ENCODE measurements at places on chromosomes 11 and 22. TPM values are rescaled to one million over a fixed set of nuclear protein-coding genes. Genes with fewer than 3 reads are reported as not detected.

DNA sequence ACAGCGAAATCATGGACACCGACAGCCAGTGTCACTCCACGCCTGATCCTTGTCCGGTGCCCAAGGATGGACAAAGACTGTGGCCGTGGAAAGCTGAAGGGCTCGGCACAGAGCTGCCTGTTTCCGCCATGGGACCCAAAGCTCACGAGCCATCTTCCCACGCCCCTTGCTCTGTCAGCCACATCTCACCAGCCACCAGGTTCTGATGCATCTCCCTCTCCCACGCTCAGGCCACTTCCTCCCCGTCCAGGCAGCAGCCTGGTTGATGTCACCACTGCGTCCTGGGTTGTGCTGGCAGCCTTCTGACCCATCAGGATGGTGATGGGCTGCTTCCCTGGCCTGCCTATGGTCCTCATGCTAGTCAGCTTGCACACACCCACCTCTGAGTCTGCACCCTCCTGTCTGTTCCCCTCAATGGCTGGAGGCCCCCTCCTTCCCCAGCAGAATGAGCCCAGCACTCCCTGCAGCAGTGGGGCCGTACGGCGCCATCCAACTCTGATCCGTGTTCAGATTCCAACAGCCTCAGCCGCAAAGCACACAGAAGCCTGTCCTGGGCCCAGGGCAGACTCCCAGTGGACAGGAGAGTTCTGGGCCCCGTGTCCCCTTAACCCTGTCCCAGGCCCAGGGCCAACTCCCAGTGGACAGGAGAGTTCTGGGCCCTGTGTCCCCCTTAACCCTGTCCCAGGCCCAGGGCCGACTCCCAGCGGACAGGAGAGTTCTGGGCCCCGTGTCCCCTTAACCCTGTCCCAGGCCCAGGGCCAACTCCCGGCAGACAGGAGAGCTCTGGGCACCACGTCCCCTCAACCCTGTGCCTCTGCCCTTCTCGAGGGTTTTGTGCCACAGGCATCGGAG lies 259.5 kb downstream of the BRD1 start:
- no peak overlapping the region for H3K27ac ChIP-seq
- H3K4me1 ChIP-seq = no peaks in the 10 kb centered on the region
- no peaks in the 10 kb centered on the region for H3K27me3 ChIP-seq
- H3K4me3 ChIP-seq = no peak overlapping the region

- DNase-seq = no peak
- no peaks in the 10 kb centered on the region for H3K36me3 ChIP-seq
- H3K27ac ChIP-seq = no peak overlapping the region
- H3K4me1 ChIP-seq = no peaks in the 10 kb centered on the region
- H3K27me3 ChIP-seq = peaks cover 24% of the 10 kb centered on the region
- H3K4me3 ChIP-seq = no peak overlapping the region
Measured at GRCh38 chr11:60175860-60176275, 7.0 kb downstream of the MS4A6A start.

MLC1 gene
- total RNA-seq = not detected

DNA sequence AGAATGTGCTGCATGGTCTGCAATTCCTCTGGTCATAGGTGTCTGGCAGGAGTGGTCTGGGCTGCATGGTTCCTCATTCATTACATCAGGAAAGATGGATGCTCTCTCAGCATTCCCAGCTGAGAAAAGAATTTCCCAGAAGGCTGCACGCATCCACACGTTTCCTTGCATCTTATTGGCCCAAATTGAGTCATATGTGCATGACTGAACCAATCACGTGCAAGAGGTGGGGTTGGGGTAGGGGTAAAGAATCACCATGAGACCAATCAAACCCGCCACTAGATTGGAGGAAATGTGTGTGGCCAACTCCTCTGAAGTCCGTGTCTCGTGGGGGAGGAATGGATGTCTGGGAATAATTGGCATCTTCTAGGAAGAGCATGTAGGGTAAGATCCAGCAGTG lies 28.8 kb downstream of the TST start:
- H3K4me1 ChIP-seq = no peaks in the 10 kb centered on the region
- H3K36me3 ChIP-seq = no peaks in the 10 kb centered on the region
- peaks cover 36% of the 10 kb centered on the region for H3K27me3 ChIP-seq
- H3K27ac ChIP-seq = no peak overlapping the region
- DNase-seq = no peak

ELMOD1 gene
- not detected for total RNA-seq

GRCh38 chr11:46554213-46555147 lies 39.3 kb downstream of the AMBRA1 start:
- H3K4me3 ChIP-seq = no peak overlapping the region
- H3K27me3 ChIP-seq = no peaks in the 10 kb centered on the region
- peak overlapping the region; percentile 69 for H3K27ac ChIP-seq

DNA sequence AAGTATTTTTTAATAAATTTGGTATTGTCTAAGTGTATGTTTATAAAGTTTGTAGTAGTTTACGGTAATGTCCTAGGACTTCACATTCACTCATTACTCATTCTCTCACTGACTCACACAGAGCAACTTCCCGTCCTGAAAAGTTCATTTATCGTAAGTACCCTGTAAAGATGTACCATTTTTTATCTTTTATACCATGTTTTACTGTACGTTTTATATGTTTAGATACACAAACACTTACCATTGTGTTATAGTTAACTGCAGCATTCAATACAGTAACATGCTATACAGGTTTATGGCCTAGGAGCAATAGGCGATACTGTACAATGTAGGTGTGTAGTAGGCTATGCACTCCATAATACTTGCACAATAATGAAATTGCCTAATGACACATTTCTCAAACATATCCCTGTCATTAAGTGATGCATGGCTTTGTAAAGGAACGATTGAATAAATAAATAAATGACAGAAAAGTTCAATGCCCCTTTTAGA lies 12.5 kb upstream of the CARD18 start:
- no peaks in the 10 kb centered on the region for H3K27me3 ChIP-seq
- H3K36me3 ChIP-seq = no peaks in the 10 kb centered on the region
- H3K27ac ChIP-seq = no peak overlapping the region
- peaks cover 13% of the 10 kb centered on the region for H3K4me1 ChIP-seq

P2RX3 gene
- not detected for total RNA-seq

DNA sequence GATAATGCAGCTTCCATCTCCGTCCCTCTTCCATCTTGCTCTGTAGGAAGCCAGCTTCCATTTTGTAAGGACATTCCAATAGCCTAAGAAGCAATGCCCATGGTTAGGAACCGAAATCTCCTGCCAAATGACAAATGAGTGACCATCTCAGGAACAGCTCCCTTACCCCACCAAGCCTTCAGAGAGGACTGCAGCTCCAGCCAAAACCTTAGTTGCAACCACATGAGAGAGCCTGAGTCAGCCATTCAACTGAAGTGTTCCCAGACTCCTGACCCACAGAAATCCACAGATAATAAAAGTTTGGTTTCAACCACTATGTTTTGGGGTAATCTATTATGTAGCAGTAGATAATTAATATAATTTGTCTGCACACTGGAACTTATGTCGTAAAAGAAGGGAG lies 51.7 kb upstream of the LDLRAD3 start:
- H3K27ac ChIP-seq = no peak overlapping the region
- DNase-seq = no peak

FOLR3 gene
- total RNA-seq = not detected

Data from osteocyte (in vitro differentiated cells).